ENCODE measurements at places on chromosomes 6 and 20.

GRCh38 chr6:128491610-128492206 lies 28.7 kb downstream of the PTPRK start:
- peak; percentile 40 for DNase-seq

DNA sequence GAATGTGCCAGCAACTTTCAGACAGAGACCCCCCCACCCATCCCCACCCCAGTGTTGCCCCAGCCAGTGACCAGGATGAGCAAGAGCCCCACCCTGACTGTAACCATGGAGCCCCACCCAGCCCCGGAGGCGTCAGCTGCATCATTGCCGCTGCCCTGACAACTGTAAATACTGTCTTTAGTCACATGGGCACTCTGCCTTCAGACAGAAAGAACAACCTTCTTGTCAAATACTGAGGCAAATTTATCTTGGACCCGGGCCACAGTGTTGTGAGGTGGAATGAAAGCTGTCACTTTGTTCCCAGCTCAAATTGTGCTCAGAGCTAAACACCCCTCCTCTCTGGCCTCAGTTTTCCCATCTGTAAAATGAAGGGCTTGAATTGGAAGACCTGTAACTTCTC lies 23.7 kb downstream of the MOCS3 start:
- DNase-seq, result peak; percentile 71

DNA sequence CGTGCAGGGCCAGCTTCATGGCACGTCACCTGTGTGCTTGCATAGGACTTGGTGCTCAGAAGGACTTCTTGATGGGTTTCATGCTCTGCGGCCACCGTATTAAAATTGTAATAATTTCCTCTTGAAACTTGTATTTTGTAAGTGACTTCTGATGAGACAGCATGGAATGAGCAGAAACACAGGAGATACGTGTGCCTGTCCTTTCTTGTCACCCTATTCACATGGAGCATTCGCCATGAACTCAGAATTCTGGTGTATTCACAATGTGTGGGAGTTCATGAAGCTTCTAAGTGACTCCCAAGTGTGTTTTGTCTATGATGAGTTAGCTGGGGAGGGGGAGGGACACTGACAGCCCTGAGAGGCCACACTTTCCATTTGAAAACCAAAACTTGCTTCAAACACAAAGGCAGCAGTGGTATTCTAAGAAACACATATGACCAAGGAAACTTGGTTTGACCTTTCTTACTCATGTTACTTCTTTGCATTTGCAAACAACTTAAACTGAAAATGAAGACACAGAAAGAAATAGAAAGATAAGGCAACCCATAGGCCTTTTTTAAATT lies 92.1 kb upstream of the NEDD9 start:
- no peak for DNase-seq

DNA sequence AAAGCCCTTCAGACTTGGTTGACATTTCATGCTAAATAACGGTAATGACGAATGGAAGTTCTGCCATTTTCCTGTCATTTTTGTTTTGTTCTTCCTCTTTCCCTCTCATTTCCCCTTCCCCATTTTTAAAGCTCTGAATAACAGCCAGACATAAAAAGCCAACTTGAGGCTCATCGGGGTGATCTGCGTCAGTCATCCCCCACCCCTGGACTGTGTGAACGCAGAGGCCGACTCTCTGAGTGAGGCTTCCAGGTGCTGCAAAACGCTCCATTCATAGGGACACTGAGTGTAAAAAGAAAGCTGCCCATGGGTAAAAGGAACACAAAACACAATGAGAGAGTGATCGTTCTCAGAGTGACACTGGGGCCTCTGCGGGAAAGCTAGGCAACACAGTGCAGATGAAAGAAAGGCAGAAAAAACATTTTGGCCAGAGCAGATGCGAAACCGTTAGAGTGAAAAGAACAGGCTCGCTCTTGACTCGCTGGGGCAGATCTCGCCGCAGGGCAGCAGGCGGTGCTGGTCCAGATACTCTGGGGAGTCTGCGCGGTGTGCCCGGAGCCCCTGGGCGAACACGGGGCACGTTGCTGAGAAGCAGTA lies 684.8 kb downstream of the QKI start:
- no peak for DNase-seq

GRCh38 chr6:113901482-113901881 lies 44.3 kb downstream of the MARCKS start:
- peak; percentile 31 for DNase-seq

DNA sequence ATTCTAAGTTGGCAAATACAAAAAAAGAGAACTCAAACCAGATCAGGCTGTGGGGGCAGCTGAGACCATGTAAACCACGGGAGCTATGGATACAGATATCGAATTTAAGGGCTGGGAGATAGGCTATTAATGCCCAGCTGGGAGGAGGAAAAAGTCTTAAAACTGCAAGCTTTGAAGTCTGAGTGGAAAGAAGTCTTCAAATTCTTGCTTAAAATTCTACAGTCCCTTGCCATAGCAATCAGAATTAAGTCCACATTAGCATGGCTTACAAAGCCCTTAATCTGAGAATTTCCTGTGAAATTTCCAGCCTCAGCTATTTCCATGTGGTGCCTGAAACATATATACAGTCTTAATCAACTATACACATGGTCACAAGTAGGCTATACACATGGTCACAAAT lies 465.0 kb upstream of the HSF2 start:
- DNase-seq, result no peak

DNA sequence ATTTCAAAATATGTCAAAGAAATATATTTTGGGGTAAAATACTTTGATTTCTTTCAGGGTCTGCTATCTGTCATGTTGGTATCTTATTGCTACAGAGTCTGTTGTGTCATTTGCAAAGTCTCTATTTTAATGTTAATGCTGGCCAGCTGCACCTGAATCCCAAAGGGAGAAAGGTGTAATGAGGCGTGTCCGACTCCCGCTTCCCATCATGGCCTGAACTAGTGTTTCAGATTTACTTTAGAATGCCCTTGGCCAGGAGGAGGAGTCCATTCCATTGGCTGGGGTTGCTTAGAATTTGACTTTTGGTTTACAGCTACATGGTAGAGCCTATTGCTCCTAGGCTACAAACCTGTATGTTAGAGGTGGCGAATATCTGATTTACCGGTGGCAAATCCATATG lies 69.3 kb downstream of the FAM50B start:
- no peak for DNase-seq

GRCh38 chr6:137155830-137156229 lies 17.6 kb downstream of the IL22RA2 start:
- DNase-seq, result peak; percentile 44

GRCh38 chr6:25042536-25042935 lies 106.8 kb upstream of the RIPOR2 start:
- no peak for DNase-seq

DNA sequence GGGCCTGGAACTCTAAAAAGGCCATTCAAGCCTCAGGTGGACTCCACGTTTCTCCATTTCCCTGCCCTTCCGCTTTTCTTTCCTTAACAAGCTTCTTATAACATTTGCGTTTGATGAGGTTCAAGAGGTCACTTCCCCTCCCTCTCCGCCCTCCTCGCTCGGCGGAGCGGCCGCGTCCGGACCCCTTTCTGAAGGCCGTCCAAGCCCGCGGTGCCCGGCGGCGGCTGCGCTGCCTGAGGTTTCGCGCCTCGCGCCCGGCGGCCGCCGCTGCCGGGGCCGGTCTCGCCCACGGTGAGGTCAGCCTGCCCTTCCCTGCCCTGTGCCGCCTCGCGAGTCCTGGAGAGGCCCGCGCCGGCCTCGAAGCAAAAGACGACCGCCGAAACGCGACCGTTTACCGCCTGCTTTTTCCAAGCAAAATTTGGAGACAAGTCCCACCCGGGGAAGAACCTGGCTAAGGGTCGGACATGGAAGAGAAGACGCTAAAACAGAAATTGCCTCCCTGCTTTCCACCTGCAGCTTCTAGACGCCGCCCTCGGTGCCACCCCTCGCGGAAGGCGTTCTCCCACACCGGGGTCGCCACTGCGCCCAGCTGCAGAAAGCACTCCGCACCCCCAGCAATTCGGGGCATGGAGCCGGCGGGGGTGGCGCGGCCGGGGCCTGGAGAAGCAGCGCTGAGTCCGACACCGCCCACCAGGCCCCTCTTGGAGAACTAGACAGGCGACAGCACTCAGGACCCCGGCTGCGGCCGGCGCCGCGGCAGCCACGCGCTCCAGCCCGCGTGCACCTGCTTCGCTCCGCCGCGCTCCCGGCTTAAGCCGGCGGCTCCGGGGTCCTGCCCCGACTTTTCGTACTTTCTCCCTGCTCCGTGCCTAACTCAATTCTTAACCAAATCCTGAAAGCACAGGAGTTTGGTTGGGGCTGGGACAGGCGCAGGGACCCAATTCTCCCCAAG lies 11.0 kb upstream of the FOXF2 start:
- DNase-seq, result no peak

DNA sequence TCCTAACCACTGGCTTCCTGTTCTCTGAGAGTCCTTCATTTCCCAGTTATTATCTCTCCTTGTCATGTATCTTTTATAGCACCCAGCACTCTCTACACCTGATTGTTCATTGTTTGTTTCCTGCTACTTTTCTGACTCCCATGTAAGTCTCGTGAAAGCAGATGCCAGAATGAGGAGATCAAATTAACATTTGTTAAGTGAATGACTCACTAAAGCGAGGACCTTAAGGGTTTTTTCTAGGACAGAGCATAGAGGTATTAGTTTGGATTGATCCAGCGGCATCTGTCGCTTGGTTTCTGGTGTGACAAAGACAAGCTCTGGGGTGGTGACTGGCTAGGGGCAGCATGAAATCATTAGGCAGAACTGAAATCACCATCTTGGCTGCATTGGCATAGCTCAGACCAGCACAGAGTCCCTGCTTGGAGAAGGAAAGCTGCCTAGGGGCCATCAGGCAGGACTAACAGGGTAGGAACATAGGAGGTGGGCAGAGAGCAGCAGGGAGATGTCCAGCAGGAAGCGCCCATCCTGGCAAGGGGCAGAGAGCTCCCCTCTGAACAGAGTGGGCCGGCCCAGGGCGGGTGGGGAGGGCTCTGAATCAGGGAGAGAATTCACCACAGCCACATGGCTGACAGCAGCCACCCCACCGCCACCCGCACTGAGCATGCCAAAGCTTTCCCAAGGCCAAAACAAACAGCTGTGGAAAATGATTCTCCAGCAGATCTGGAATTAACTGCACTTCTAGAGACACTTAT lies 97.1 kb upstream of the CEP85L start:
- DNase-seq, result peak; percentile 78

DNA sequence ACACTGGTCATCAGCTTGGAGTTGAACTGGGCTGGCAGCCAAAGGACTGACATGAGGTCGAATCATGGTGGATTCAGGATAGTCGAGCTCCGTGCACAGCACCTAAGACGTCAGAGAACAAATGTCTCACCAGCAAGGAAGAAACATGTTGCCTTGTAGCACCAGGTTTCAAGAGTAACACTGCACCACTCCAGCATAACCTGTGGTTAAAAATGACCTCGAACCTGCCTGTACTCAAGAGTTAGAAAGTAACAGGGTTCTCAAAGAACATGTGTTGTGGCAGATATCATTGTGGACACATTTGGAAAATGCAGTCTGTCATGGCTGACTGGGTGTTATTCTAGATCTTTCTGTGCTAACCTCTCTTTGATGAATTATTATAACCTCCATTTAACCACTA lies 511.6 kb downstream of the CDH26 start:
- DNase-seq, result no peak

DNA sequence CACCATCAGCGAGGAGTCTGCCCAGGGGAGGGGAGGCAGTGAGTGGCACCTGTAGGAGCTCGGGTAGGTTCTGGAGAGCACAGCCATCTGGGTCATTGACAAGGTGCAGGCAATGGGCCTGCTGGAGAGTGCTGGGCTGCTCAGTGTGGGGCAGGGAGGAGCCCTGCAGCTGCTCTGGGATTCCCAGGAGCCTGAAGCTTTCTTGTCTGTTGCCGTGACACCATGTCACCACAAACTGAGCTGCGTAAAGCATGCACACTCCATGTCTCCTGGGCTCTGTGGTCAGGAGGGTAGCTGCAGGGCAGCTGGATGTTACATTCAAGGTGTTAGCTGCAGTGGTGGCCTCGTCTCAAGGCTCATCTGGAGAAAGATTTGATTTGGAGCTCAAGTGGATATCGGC lies 4.5 kb upstream of the SLC22A1 start:
- DNase-seq, result no peak

DNA sequence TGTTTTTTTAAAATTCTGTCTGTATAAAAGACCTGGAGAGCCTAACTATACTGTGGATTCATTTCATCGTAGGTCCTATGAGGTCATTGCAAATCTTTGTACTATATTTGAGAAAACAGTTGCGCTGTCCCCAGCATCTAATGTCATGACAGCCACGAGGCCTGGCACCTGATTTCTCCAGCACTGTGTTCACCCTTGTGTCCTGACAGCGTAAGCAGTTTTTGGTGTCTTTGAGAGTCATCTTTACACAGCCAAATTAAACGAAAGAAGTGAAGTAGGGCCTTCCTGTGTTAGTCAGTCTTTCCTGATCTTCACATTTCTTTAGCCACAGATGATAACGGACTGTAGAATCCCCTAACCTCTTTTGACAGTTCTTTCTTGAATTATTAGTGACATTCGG lies 70.6 kb upstream of the PHACTR2 start:
- no peak for DNase-seq

DNA sequence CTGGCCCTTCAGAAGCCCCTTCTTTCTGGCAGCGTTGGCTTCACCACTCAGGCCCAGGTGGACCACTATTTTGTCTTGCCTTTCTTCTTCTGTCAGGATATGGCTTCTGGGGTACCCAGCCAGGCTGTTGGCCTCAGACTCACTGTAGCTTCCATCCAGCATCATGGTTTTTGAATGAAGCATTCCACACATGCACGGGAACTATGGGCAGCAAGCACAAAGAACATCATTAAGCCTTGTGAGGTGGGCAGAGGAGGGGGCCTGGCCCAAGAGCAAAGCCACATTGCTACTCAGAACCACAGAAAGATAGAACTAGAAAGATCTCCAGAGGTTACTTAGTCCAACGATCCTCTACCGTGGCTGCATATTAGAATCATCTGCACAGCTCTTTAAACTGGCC lies 40.6 kb upstream of the GABRR1 start:
- DNase-seq, result no peak

GRCh38 chr6:156694679-156695078 lies 82.5 kb upstream of the ARID1B start:
- DNase-seq, result no peak

- DNase-seq, result no peak
These were observed 12.8 kb downstream of the SNX3 start for GRCh38 chr6:108247965-108248536.

GRCh38 chr6:8337147-8337546 lies 98.2 kb downstream of the SLC35B3 start:
- no peak for DNase-seq

DNA sequence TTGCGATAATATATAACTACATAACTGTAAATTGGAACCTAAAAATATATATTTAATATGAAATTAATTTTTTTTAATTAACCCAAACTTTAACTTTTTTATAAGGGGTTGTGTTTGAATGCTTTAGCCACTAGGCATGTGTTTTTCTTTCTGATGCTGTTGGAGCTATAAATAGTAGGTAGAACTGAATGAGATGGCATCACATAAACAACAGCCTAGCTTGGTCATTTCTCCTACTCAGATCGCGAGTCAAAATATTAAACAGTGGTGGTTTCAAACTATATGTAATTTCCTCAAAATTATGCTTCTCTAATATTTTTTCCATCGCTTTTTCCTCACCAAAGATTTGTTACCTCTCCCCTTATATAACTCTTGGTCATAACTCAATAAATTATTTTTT lies 243.2 kb downstream of the ARID1B start:
- DNase-seq, result peak; percentile 42

GRCh38 chr6:101302593-101302992 lies 90.9 kb upstream of the GRIK2 start:
- no peak for DNase-seq

GRCh38 chr6:140731741-140732140 lies 1357.3 kb upstream of the CITED2 start:
- no peak for DNase-seq

Data from AG10803 (cell line).